ENCODE measurements at places on chromosomes 1 and 21. TPM values are rescaled to one million over a fixed set of nuclear protein-coding genes. Genes with fewer than 3 reads are reported as not detected.

CTSS gene
- total RNA-seq = 30.7 TPM

SHISA4 gene
- 129 TPM for total RNA-seq

CLIC4 gene
- total RNA-seq = 358 TPM

NVL gene
- total RNA-seq = 9.5 TPM

GADD45A gene
- total RNA-seq = 46.6 TPM

HEYL gene
- total RNA-seq = 15.0 TPM

B3GALT6 gene
- 7.5 TPM for total RNA-seq

FCRL5 gene
- total RNA-seq = 0.17 TPM

OR2T2 gene
- total RNA-seq = not detected

TSPEAR gene
- 2.7 TPM for total RNA-seq

ANKRD13C gene
- total RNA-seq = 9.3 TPM

CLSTN1 gene
- 54.9 TPM for total RNA-seq

C8A gene
- total RNA-seq = not detected

GNAT2 gene
- not detected for total RNA-seq

S100A14 gene
- 5.7 TPM for total RNA-seq

SLC44A3 gene
- total RNA-seq = 3.0 TPM

DNA sequence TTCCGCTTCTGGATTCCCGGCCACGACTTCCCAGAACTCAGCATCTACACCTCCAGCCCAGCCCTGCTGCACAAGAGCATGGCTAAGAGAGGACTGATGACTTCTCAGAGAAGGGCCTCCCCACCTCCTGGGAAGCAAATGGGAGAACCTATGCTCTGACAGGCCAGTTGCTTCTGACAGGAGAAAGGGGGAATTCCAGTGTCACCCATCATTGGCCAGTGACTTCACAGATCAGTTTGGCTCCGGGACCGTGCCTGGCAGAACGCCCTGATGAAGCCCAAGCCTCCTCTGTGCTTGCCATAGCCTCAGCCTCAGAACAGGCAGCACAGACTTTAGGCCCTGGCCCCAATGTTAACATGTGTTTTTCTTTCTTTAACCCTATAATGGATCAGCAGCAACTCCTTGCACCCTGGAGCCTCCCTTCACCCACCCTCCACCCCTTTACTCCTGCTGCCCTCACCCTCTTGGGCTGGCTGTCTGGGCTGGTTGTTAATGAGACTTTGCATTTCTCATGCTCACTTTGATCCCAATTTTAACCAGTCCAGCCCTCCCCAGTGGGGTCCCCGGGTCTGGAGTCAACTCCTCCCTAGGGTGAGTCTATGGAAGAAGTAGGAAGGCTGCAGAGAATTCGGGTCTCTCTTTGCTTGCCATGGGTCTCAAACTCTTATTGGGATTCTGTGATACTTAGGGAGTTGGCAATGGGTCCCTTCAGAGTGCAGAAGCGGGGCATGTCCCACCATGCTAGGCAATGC, 42.7 kb upstream of the SLC30A1 start:
- DNase-seq = peak; percentile 60

DNA sequence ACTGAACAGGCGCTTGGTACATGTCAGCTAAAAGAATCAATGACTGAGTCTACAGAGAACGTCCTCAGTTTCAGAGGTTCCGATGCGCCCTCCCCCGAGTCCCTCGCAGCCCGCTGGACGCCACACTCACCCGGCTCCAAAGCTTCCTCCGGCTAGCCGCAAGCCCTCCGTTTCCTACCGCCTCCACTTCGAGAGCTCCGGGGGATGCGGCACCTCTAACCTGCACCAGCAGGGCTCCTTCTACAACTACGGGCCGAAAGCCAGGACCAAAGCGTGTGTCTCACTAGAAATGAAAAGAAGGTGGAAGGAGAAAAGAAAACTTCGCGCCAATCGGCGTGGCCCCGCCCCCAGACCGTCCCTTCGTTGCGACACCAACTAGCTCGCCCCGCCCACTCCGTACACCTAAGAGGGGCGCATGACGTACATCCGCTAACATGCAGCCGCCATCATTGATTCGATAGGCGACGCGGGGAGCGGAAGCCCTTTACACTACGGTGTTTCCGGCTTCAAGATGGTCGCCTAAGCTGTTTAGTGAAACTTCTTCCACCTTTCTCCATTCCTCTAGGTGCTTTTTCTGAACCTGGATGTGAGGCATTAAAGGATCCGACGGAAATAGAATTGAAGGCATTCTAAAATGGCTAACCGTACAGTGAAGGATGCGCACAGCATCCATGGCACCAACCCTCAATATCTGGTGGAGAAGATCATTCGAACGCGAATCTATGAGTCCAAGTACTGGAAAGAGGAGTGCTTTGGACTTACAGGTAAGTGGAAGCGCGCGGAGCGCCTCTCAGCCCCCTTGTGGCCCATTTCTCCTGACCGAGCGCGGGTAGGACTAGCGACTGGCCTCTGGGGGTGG, at the start of the genes ORC1 and PRPF38A:
TSS of gene ORC1 (minus strand) at position 308 of the 859 bp plus-strand sequence. CDS start 2,200 bp downstream, outside the sequence.
TSS of gene PRPF38A (plus strand) at position 487 of the 859 bp plus-strand sequence. CDS start at position 635, 148 bp downstream.
- peak; percentile 98 for DNase-seq

DNA sequence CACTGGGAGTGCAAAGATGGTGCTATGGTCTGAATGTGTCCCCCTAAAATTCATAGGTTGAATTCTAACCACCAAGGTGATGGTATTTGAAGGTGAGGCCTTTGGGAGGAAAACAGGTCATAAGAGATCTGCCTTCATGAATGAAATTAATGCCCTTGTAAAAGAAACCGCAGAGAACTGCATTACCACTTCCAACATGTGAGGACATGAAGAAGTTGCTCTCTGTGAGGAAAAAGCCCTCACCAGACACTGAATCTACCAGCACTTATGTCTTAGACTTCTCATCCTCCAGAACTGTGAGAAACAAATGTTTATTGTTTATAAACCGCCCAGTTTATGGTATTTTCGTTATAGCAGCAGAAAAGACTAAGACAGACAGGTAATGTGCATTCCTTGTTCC, 224.7 kb upstream of the C1orf87 start:
- DNase-seq = no peak

DNA sequence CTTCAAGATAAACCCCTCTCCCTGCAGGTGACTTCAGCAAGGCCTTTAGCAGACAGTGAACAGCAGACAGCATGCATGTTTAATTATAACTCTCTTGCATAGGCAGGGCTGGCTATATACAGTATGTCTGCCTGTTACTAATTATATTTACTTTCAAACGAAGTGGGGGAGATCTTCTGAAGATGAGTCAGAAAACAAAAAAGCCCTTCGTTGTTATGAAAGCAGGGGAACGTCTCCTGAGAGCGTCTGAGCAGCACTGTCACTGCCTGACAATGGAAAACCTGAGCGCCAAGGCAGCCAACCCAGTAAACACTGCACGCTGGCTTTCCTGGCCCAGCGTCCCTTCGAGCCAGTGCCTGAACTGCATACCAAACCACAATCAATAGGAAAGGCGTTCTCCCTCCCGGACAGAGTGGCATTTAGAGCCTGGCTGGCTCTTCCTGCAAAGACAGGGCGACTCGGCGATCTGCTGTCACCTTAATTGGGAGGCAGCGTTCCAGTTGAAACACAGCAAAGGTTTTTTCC, 54.1 kb downstream of the TOMM20 start:
- peak; percentile 60 for DNase-seq

GRCh38 chr1:1114431-1114830, 1.5 kb downstream of the C1orf159 start:
- DNase-seq = no peak

- no peak for DNase-seq
Observed at GRCh38 chr1:116755066-116755465, 836 bp downstream of the CD2 start.

GRCh38 chr1:206012086-206012859, 9.1 kb upstream of the RAB7B start:
- peak; percentile 72 for DNase-seq

- DNase-seq = peak; percentile 65
Observed at GRCh38 chr1:173409613-173410012, 67.5 kb upstream of the PRDX6 start.

DNA sequence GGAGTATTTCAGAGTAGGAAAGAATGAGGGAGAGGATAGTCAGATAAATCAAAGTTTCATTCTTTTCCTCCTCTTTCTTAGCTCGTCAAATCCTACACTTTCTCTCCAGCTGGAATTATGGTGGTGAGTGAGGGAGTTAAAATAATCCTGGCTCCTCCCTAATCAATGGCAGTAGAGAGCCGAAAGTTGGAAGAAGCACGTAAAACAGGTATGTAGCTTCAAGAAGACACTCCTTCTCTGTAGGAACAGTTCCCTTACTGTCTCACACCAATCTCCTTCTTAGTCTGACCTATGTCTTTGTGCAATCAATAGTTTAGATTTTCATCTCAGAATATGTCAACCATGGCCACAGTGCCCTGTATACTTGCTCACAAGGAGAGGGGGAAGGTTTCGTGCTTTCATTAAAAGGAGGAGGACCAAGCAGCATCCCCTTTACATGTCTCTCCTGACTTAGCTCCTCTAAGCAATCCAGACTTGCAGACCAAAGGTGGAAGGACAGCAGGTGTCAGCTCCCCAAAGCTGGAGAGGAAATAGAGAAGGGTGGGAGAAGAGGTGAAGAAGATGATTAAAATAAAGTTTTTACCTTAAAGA, 878 bp downstream of the MINDY1 start:
- no peak for DNase-seq

- DNase-seq = no peak
Observed at GRCh38 chr21:45295576-45296365, 8.1 kb upstream of the POFUT2 start.

DNA sequence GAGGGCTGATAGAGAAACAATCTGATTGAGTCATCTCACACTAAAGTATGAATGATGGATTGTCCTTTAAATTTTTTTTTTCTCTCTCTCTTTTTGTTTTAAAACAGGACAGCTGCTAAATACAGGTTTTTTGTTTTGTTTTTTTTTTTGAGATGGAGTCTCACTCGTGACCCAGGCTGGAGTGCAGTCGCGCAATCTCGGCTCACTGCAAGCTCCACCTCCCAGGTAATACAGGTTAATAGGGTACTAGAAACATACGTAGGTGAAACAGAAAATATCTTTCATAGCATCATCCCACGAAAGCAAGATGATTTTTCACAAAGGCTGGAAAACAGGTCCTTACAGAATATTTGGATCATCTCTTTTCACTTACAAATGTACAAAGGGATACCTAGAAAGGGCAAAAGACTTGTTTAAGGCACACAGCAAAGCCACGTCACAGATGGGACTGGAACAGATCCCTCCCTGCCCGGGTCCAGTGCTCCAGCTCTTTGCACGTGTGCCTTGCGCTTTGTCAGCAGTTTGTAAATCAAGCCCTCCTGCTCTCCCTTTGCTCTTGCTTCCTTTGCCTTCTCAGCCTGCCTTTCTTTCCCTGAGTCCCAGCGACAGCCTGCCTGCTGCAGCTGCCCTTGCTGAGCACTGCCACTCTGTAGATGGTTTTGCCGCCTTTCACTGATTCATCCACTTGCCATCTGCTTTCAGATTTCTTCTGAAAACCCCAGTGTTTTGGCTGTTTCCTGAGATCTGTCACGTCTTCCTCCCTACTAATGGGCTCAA, 171.3 kb upstream of the BEND5 start:
- no peak for DNase-seq

- DNase-seq = peak; percentile 56
Observed at GRCh38 chr1:206496131-206496793, 11.1 kb upstream of the RASSF5 start.

DNA sequence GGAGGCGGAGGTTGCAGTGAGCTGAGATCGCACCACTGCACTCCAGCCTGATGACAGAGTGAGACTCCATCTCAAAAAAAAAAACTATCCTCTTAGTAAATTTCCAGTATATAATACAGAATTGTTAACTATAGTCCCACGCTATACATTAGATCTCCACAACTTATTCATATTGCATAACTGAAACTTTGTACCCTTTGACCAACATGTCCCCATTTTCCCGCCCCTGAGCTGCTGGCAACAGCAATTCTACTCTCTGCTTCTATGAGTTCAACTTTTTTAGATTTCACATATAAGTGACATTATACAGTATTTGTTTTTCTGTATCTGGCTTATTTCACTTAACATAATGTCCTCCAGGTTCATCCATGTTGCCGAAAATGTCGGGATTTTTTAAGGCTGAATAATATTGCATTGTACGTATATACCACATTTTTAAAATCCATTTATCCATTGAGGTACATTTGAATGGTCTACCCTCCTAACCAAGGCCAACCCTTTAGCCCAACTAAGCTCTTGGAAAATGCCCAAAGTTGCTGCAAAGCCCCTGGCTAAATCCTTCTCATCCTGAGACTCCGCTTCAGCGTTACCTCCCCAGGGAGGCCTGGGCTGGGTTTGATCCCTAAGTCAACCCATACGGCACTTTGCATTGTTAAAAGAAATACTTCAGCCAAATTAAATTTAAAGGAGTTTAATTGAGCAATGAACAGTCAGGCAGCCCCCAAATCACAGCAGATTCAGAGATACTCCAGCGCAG, 34.2 kb downstream of the NEK2 start:
- DNase-seq = no peak

- DNase-seq = no peak
Observed at GRCh38 chr1:80075351-80075750, 1068.8 kb upstream of the ADGRL4 start.

GRCh38 chr1:206784471-206784903, 12.2 kb upstream of the IL10 start:
- no peak for DNase-seq

DNA sequence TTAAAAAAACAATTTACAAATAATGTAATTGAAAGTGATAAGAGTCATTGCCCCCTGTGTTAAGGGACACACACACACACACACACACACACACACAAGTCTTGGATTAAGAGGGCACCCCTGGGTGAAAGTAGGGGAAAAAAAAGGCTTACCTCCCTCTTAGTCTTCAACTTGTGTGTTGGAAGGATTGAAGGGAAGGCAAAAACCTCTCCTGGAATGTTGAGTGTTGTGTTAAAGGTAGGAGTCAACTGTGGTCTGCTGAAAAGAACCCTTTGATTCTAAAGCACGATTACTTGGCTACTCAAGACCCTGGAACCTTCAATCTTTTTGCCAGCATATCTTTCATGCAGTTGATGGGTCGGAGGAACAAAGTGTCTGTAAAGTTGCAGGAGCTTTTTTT, 6.4 kb downstream of the PBX1 start:
- no peak for DNase-seq

DNA sequence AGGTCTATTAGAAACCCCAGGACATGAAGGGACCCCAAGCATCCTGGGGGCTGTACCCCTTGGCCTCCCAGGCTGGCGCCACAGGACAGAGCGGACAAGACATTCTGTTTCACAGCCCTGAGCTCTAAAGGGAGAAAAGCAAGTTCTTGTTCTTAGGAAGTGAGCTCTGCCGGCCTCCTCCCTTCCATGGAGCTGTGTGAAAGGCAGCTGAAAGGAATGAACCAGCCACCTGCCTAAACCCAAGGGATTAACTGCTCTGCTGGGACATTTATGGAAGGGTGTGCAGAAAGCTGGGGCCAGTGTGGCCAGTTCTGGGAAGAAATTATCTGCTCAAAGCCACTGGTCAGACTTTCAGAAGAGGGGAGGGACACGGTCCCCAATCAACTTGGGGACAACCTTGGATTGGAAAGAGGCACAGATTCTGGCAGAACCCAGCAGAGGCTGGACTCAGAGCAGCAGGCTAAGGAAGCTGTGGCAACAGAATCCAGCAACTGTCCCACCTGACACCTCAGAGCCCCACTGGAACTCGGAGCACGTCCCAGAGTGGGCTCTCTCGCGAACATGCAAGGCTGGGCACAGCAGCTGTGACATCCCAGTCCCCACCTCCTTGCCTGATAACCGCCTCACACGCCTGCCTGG, 2.1 kb downstream of the KLHL21 start:
- DNase-seq = peak; percentile 72

All from left ventricle myocardium superior (tissue), 1 donor.